ENCODE measurements at places on chromosomes 4 and X.

DNA sequence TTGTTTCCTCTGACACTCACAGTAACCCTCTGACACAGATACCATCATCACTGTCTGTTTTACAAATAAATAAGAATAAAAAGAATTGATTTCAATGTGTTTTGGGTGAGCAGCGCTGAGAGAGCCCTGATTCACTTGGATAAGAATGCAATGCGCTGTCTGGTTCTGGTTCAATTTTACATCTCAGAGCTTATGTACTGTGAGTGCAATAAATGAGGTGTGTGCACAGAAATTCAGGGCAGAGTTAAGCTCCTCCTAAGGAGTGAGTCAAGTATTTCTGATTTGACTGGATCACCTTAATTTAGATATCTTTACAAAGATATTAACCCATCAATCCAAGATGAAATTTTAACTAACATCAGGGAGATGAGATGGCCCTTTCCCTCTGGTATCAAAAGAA is 11.2 kb downstream of the FAM9C start:
- DNase-seq: no peak

DNA sequence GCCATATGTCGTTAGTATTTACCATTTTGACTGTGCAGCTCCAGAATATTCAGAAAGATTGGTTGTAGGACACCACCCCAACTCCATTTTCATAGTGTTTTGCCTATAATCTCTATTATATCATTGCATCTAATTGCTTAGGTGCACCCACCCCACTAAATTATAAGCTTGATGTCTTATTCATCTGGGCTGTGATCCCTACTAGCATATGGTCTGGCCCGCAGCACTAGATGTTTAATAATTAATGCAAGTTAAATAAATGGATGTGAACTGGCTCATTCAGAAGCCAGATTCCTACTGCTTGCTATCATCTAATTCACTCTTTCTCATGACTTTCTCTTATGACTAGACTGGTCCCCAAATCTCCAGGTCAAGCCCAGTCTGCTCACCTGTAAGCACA is 143.5 kb downstream of the RELL1 start:
- DNase-seq: no peak

- DNase-seq: no peak
Measured at GRCh38 chrX:97322401-97322800, 438.7 kb downstream of the RPA4 start.

- DNase-seq: no peak
Measured at GRCh38 chrX:81291996-81292395, 90.1 kb downstream of the SH3BGRL start.

DNA sequence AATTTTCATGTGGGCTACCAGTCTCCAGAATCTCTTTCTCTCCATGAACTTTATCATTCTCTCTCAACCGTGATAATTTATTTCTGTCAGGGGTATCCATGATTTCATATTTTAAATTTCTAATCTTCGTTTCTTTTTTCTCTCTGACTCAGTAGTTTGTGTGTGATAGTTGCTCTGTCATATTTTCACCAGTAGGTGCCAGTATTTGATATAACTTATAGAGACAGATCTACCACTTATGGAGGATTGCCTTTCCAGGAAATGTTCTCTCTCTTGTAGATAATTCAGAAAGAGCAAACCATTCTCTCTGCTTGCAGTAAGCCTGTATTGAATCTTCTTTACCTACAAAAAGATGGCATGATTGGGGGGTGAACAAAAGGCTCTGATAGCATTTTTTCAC is 79.3 kb upstream of the DYNLT3 start:
- DNase-seq: no peak

DNA sequence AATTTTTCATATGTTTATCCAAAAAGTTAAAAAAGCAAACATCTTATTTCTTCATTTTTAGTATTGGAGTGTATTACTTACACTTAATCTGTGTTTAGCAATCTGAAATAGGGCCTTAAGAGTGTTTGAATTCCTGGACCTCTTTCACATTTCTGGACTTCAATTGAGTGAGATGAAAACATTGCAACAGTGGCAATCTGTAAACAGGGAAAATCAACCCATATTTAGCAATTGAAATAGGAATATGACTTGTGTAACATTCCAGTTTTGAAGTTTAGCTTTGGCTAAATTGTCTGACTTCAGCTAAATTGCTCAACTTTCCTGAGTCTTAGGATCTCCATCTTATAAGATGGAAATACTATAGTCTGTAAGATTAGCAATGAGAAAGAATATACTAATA is 34.6 kb upstream of the FHL1 start:
- no peak for DNase-seq

GRCh38 chr4:37430718-37431416 is 186.3 kb downstream of the NWD2 start:
- no peak for DNase-seq

DNA sequence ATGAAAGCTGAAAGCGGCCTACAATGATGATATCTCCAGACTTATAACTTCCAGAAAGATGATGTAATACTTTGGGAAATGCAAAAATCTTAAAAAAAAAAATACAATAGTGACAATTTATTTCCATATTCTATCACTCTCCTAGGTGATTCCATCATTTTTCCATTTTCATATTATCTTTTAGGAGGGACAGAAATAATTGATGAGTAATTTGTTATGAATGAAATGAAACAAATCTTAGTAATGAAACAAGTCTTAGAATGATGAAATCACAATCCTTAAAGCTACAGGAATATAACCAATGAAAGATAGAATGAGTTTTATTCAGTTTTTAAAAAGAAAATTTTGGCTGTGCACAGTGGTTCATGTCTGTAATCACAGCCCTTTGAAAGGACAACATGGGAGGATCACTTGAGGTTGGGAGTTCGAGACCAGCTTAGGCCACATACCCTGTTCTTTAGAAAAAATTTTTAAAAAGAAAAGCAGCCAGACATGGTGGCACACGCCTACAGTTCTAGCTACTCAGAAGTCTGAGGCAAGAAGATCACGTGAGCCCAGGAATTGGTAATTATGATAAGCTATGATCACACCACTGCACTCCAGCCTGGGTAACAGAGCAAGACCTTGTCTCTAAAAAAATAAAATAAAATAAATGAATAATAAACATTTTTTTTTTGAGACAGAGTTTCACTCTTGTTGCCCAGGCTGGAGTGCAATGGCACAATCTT is 21.7 kb downstream of the CLOCK start:
- DNase-seq: no peak

- no peak for DNase-seq
Measured at GRCh38 chr4:15577508-15577907, 77.6 kb downstream of the FBXL5 start.

DNA sequence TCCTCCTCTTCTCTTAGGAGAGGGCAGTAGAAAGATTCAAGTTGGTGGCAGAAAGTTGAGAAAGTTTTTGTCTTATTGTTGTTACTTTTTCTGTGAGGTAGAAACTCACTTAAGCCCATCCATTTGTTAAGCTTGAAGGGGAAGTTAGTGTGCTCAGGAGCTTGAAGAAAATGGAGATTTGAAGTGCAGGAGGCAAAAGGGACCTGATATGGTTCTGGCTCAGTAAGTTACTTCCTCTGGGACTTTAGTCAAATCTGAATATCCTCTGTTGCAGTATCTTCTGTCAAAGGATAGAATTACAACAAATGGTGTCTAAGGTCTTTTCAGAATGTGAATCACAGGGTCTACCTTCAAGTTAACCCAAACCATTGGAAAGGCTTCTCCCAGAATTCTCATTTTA is 46.2 kb downstream of the CXCL13 start:
- DNase-seq: no peak

GRCh38 chrX:134764202-134764785 is 106.0 kb upstream of the PLAC1 start:
- no peak for DNase-seq

- no peak for DNase-seq
Measured at GRCh38 chr4:52957835-52958631, 95.9 kb downstream of the RASL11B start.

- no peak for DNase-seq
Measured at GRCh38 chrX:38379088-38379487, 26.7 kb downstream of the OTC start.

- DNase-seq: no peak
Measured at GRCh38 chr4:174012135-174012885, 271.2 kb downstream of the FBXO8 start.

DNA sequence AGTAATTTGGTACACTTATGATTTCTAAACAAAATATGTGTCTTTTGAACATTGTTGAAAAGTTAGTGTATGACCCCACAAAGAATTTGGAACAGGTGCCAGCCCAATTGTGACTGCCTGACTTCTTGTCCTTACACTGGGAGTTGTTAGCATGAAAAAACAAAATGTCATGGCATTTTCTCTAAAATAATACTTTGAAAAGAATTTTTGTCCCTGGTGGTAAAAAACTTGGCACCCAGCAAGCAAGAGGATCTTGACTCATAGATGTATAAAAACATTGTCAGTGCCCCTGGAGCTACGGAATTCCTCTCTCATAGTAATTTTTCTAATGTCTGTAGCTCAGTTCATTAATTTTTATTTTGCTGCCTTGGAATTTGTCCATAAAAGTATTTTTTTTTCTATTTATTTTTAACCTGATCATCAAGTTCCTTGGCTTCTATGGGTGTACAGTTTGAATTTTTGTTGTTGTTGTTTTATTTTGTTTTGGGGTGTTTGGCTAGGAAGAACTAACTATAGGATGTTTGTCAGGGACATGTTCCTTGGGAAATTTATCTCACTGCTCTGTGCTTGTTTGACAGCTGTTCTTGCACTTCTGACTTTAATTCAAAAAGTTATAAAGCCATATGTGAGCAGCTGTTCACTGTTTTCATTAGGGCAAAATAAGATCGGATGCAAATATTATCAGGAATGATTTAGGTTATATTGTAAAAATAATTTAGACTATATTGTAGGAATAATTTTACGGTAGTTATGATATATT is 95.4 kb upstream of the NUDT6 start:
- no peak for DNase-seq

DNA sequence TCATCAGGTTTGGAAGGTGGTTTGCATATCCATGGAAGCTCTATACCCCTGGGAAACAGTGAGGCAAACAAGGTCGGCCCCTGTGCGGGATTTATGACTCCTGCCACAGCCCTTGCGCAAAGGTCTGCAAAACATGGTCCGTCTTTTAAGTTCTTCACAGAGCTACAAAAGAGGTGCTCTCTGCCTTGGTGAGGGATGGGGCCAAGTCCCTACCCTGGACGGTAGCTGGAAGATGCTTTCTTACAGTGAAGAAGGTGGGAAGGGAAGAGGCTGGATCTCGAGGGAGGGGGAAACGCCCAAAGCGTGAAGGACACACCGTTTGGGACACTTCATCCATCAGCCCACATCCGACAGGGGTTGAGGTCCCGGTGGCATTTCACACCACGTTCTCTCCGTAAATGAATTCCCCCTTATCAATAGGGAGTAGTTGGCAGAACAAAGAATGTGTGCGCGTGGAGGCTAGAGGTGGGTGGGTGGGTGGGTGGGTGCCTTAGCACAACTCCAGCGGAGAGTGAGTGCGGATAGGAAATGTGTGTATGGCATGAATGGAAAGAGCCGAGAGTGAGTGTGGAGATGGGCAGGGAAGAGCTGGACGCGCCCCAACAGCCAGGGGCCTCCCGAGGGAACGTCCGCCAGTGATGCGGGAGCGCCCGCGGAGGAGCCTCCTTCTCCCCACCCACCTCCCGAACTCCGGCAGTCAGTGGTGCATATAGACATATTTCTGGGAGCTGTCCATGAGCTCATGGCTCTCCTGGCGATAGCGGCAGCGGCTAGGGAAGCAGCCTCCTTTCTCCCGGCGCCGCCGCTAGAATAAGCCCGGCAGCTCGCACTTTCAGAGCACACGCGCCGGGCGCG is 68.3 kb downstream of the LARP7 start:
- no peak for DNase-seq

DNA sequence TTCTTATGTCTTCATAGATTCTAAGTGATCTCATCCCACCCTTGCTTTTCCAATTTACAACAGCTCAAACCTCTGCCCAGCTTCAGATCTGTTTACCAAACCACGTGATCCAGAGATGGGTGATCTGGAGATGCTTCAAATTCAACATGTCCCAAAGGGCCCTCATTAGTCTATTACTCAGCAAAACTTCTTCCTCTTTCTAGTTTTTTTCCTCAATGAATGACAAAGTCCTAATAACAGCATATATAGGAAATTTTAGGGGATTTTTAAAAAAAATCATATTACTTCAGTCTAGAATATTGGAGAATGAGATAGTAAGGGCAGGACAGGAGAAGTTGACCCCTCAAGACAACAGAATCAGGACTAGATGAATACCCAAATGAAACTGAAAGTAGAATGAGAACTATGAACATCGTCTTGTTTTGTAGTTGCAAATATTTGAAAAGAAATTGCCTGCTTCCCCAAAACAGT is 127.1 kb downstream of the CFAP299 start:
- DNase-seq: no peak

DNA sequence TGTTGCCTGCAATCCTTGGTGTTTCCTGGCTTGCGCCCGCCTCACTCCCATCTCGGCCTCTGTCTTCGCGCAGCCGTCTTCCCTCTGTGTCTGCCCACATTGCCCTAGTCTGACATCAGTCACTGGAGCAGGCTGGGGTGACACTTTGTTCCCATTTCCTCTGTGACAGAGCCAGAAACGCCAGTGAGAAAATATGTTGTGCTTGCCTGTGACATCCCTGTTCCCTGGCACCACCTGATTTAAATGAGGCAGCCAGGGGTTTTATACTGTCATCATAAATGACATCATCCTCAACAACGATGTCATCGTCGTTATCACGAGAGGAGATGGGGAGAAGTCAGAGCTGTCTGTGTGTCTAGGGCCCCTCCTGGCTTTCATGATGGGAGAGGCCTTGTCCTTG is 29.1 kb downstream of the ZNF185 start:
- no peak for DNase-seq

All from stimulated activated CD4-positive, alpha-beta T cell treated with anti-CD3 and anti-CD28 coated beads, Interleukin-12 subunit alpha, Interleukin-12 subunit beta, amount 100 ng/mL, for 48 hours (primary cell).